ENCODE measurements at places on chromosomes 1 and 21. TPM values are rescaled to one million over a fixed set of nuclear protein-coding genes. Genes with fewer than 3 reads are reported as not detected.

HSD3B1 gene
- not detected for total RNA-seq

LAPTM5 gene
- 237 TPM for total RNA-seq

ACKR1 gene
- not detected for total RNA-seq

DSTYK gene
- 10.7 TPM for total RNA-seq

TMPRSS15 gene
- total RNA-seq, result not detected

AVPR1B gene
- not detected for total RNA-seq

HES2 gene
- not detected for total RNA-seq

HSD3B2 gene
- not detected for total RNA-seq

All from activated CD8-positive, alpha-beta T cell treated with anti-CD3 and anti-CD28 coated beads for 36 hours (primary cell).